ENCODE measurements at places on chromosomes 3 and 15.

GRCh38 chr15:69797051-69797595 is 300.6 kb downstream of the TLE3 start:
- no peak for DNase-seq

- no peak for DNase-seq
Observed at GRCh38 chr3:195260280-195260905, 10.6 kb downstream of the XXYLT1 start.

- peak; percentile 53 for DNase-seq
Observed at GRCh38 chr3:185280572-185281365, 26.9 kb upstream of the EHHADH start.

- no peak for DNase-seq
Observed at GRCh38 chr3:122395582-122395981, 11.6 kb downstream of the FAM162A start.

GRCh38 chr3:25895031-25895430 is 105.1 kb downstream of the OXSM start:
- peak; percentile 7 for DNase-seq

- no peak for DNase-seq
Observed at GRCh38 chr3:72961752-72962151, 34.9 kb upstream of the PPP4R2 start.

DNA sequence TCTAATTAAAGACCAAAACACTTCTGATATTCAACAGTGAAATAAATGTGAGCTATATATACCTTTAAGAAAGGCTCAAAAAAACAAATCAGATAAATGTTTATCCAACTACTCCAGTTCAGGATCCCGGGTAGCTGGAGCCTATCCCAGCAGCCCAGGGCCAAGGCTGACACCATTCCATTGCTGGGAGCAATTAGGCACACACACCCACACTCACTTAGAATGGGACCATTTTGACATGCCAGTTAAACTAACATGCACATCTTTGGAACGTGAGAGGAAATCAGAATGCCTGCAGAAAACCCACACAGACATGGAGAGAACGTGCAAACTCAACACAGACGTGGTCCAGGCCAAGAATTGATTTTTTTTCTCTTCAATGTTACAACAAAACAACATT is 30.0 kb upstream of the PLSCR4 start:
- DNase-seq = peak; percentile 16

- peak; percentile 67 for DNase-seq
Observed at GRCh38 chr3:105353485-105354161, 13.1 kb upstream of the ALCAM start.

- no peak for DNase-seq
Observed at GRCh38 chr3:189353988-189354889, 182.5 kb downstream of the TPRG1 start.

DNA sequence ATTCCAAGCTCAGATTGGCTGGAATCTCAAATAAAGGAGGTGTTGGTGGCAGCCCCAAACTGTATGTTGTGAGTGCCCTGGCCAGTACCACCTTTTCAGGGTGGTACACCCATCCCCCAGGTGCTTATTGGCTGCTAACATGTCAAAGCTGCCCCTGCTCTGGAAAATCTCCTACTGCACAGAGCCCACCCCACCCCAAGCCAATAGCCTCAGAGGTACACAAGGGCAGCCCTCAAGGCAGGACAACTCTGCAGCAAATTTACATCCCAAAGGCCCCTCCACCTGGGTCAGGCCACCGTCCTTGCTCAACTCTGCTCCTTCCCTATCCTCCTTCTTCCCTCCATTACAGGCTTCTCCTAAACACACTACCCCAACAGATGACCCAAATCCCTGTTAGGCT is 37.1 kb upstream of the LYZL4 start:
- DNase-seq = no peak

DNA sequence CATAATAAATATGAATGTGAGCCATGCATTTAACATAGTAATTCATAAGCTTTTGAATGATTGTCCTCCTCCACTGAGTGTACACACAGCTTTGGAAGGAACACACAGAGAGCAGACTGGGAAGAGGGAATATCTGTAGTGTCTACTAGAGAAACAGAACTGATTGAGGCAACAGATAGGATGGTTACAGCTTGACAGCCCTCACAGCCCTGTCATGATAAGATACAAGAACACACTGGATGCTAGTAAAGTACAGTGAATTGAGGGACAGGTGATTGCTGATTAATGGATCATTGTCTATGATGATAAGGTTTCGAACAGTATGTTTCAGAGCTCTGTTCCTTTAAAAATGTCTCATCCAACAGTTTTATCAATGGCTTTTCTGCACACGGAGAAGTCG is 383.4 kb upstream of the GBE1 start:
- DNase-seq = no peak

GRCh38 chr3:131178710-131179375 is 152.2 kb downstream of the NEK11 start:
- no peak for DNase-seq

DNA sequence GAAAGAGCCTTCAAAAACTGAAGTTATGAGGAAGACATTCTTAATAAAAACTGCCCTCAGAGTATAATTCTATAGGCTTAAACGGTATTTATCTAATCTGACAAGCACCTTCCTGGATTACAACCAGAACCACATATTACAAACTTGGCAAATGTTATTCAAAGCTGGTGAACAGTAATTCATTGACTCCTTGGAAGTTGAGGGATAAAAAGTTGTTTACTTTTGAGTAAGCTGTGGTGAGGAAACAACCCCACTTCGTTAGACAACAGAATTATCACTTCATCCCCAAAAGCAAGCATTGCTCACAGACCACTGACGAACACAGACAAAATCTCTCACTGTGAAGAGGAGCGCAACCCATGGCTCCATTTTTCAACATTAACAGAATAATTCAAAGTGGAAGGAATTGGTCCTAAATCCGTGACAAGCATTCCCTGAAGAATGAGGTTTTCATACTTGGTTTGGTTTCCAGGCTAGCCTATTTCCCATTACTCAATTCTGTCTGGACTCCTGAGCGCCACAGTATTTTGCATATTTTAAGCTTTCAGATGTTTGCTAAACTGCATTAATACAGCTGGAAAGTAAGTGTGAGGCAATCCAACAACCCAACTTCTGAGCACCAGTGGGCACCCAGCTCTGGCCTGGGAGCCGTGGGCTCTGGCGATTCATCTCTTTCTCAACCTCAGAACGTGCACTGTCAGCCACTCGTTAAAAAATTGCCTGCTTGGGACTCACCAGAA is 32.7 kb downstream of the LRIG1 start:
- peak; percentile 89 for DNase-seq

Measured in astrocyte (in vitro differentiated cells and primary cell).